Activated naive CD8-positive, alpha-beta T cell treated with anti-CD3 and anti-CD28 coated beads, Interleukin-2, amount 50 U/mL, for 24 hours (primary cell): ENCODE measurements at places on chromosomes 4 and X.

DNA sequence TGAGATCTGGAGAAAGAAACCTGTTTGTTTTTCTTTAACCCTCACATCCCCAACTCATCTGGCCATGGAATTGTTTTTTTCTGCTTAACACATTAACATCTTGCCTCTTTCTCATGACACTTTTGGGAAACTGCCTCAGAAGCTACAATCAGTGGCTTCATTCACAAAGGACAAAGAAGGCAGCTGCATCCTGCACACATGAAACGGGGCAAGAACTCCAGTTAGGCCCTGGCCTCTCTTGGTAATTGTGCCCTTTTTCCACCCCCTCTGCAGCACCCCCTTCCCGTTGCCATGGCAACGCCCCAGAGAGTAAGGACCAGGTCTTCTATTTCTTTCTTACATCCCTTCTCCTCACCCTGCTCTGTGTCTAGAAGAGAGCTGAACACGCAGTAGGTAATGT lies 103.4 kb downstream of the PDGFRA start:
- no peak for DNase-seq

DNA sequence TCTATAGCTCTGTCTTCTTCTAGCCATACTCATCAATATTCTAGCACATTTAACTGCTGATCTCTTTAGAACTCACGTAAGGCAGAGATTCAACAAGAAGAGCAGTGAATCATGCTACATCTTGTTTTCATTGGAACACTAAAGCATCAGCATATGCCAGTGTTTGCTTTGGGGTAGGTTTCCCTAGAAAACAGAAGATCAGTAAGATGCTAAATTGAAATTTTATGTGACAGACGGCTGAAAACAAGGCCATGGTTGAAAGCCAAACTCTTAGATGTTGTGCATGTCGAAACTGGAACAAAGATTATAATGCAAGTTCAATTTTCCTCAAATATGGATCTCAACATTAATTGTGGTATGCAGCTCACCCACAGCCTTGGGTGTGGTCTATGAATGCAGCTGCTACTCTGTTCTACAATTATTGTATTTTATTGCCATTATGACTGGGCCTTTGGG lies 107.6 kb downstream of the PDLIM5 start:
- no peak for DNase-seq

DNA sequence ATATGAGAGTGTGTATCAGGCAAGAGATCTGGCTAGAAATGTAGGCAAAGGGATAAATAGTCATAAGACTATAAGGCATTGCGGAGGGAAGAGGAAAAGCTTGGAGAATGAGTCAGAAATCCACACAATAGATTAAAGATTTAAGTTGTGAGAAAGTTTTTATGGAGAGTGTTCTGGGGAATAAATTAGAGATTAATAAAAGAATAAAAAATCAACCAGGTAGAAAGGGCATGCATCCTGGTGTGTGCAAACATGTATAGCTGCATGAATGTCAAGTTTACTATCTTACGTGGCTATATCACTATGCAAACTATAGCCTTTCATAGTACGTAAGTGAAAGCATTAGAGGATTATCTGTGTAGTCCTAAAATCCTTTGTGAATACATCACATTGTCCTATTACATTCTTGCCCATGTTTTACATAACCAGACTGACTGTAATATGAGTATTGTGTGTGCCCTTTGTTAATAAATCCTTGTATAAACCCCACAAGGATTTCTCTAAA lies 36.9 kb downstream of the SNCA start:
- no peak for DNase-seq

DNA sequence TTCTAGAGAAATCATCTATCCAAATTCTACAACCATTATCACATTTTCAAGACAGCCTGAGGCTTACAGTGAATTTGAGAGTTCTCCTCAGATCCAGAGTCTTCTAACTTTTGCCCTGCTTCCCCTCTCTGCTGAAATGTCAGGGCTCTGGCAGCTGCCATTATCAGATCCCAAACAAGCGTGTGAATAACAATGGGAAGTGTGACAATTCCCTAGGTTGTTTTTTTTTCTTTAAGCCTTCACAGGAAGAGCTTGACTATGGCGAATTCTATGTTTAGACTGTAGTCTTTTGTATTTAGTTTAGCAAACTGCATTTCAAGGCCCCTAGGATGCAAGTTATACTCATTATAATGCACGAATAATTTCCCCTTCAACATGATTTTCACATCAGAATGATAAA lies 61.3 kb upstream of the KDR start:
- no peak for DNase-seq

DNA sequence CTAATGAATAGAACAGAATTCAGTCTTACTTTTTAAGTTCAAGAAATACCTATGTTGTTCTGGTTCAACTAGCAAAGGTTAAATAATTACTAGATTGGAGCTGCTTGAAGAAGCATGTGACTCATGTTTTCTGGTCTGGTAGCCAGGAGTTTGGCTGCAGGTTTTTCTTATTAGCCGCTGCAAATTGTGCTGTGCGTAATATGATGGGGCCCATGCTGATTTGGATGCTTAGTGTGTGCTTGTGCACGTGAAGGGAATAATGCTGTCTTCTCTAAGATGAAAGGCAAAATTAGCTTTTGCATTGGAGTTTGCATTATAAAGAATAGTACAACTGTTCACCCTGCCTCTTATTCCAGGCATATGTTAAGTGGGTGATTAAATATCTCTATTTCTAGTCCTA lies 219.6 kb downstream of the SNCA start:
- DNase-seq: no peak

- no peak for DNase-seq
Observed at GRCh38 chrX:1860936-1861594, 246.2 kb downstream of the ASMT start.

GRCh38 chr4:169416997-169417396 lies 146.2 kb upstream of the SH3RF1 start:
- DNase-seq: no peak

GRCh38 chrX:40009462-40009851 lies 88.3 kb downstream of the BCOR start:
- no peak for DNase-seq

- DNase-seq: no peak
Observed at GRCh38 chrX:135411893-135412292, 9.9 kb upstream of the SMIM10L2A start.

DNA sequence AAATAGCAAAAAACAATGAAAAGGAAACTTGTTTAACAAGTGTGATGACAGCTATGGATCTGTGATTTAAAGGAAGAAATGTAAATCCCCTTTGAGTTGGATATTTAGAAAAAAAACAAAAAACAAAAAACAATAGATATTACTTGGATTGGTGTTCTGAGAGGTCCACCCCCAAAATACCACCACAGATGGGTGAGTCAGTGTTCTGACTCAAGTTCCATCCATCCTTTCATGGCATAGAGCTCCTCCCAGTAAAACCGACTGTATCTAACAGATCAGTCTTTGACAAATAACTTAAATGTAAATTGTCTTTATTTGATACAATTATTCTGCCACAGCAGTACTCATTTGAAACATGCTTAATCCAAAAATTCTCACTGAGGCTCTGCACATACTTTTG lies 27.4 kb downstream of the TMPRSS11B start:
- no peak for DNase-seq

GRCh38 chr4:165945991-165946390 lies 73.0 kb downstream of the TLL1 start:
- no peak for DNase-seq

DNA sequence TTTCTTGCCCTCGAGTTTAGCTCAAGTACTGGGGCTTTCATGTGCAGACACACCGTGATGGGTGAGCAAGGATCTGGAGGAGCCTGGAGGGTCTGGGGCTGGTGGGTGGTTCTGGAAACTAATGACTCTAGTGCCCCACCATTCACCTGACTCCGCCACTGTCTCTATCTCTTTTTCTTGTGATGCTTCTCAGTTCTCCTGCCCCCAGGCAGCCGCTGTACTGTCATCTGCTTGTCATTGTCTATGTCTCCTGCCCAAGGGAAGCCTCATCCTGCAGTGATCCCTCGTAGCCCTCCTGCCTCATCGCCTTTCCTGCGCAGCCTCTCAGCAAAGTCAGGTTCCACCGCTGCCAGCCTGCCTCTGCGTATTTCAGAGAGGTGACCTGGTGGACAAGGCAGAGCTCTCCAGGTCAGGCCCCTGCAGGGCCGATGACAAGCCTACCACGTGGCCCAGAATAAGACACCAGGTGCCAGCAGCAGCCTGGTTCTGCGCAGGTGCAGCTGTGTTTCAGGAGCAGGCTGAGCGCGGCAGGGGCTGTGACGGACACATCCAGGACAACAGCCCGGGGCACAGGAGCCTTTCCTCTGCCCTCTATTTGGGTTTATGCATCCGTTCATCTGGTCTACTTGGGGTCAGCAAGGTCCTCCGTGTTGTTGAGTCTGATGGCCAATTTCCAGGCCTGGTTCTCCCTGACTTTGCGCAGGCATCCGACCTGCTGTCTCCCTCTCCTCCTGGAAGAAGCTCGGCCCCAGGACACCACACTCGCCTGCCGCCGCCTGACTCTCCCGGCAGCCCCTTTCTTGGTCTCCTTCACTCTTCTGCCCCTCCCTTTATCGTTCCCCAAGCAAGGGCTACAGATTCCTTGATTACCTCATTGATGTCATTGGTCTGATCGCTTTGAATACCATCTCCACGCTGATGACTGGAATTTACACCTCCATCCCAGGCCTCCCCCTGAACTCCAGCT lies 30.9 kb upstream of the CDKN2AIP start:
- DNase-seq: no peak

- DNase-seq: no peak
Observed at GRCh38 chr4:24403265-24403664, 181.1 kb downstream of the DHX15 start.

DNA sequence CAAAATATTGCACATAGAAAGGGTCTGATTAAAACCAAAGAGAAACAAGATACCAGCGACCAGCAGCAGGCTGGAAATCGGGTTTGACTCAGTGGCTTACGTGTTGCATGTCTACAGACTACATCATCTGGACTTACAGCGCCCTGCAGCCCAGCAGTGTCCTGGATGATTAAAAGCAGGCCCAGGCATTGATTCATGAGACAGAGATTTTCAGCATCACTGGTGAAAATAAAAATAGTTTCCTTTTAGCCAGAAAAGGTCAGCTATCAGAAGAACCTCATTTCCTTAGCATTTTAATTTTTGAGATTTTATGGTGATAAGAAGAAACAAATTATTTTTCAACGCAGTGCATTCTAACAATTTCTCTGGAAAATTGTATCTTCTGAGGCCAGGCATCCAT lies 190.6 kb downstream of the PTTG2 start:
- no peak for DNase-seq

DNA sequence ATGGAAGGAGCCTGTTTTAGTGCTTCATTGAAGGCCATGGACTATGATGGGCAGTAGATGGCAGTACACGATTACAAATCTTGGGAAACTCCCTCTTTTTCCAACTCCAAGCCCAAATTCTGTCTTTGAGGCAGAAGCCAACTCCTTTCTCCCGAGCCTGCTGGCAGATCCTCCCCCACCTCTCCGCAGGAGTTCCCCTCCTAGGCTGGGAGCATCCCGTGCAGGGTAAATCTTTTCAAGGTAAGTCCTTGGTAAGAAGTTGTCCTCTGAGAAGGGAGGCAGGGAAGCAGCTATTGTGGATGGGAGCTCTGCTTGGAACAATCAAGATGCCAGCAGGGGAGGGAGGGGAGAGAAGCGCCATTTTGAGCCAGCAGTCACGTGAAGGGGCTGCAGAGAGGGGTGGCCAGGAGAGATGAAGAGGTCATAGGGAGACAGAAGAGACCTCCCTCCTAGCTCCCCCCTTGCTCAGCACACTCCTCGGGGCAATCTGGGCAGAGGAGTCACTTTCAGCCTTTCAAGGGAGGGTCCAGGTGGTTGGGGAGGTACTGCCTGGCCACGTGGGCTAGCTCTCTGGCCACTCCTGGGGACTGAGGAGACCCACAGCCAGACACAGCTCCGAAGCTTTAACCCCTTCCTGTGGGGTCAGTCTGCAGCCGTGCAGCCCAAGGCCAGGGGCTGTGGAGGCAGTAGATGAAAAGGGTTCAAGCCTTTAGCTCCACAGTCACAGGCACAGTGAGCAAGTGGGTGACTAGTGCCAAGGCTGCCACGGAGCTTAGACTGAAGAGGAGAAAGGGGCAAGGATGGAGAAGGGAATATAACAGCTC lies 9.6 kb downstream of the CC2D2A start:
- no peak for DNase-seq

DNA sequence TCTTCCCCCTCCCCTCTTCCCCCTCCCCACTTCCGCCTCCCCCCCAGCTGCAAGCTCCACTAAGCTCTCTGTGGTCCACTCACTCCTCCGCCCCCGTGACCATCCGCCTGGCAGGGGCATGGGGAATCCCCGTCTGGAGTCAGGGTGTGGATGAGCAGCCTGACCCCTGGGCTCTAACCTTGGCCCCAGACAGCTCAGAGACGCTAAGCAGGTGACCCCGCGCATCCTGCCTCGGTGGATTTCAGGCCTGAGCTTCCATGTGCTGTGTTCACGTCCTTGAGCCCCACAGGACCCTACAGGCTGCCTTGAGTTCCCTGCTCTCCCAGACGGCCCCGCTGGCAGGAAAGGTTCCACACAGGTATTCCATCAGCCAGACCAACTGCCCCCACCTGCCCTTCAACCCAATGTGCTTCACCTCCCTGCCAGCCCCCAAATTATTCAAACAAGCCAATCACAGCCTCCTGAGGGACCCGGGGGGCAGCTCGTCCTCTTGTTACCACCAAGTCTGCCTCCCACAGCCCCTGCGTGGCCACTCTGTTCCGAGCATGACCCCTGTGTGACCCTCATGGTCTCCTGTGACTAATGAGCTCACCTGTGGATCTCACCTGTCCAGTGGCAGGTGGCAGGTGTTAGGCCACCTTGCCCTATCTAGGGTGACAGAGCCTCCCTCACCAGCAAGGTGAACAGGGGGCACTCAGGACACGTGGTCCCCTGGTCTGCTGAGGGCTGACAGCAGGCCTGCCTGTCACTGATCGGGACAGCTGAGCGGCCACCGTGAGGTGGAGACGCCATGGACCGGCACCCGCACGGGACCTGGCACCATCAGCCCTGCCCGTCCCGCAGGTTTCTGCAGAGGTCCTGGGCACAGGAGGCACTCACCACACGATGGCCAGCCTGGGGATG lies 73.2 kb upstream of the MXD4 start:
- no peak for DNase-seq

DNA sequence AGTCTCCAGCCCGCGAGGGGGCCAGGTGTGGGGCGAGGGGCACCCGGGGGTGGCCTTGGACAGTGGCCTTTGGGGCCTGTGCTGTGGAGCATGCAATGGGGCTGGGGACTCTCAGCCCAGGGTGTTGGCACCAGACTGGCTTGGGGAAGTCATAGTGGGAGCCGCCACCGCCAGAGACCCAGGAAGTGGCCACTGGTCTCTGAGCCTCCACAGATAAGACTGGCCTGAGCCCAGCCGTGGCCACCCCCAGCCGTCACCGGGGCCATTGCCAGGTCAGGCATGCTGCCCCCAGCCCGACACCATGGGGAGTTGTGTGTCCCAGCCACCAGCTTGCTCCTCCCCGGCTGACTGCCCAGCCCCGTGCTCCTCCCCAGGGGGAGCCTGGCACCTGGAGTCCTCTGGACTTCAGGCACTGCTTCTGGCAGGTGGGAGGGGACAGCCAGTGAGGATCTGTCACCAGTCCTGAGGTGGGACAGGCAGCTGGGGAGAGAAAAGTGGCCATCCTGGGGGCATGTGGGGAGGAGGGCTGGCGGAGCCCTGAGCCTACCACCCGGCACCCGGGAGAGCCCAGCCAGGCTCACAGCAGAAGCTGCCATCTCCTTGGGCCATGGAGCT lies 32.5 kb downstream of the TACC3 start:
- DNase-seq: no peak
